HFFc6 (cell line): ENCODE measurements at places on chromosomes 11 and 22. TPM values are rescaled to one million over a fixed set of nuclear protein-coding genes. Genes with fewer than 3 reads are reported as not detected.

- DNase-seq, result no peak
Measured at GRCh38 chr11:75261902-75262361, 21.4 kb downstream of the TPBGL start.

GRCh38 chr11:46564459-46564858 lies 29.4 kb downstream of the AMBRA1 start:
- peak; percentile 32 for DNase-seq

- DNase-seq, result no peak
Measured at GRCh38 chr22:34858066-34858465, 207.9 kb upstream of the ISX start.

GRCh38 chr11:26247340-26247739 lies 84.6 kb upstream of the ANO3 start:
- peak; percentile 69 for DNase-seq

- DNase-seq, result no peak
Measured at GRCh38 chr11:11665407-11665806, 43.6 kb upstream of the GALNT18 start.

DNA sequence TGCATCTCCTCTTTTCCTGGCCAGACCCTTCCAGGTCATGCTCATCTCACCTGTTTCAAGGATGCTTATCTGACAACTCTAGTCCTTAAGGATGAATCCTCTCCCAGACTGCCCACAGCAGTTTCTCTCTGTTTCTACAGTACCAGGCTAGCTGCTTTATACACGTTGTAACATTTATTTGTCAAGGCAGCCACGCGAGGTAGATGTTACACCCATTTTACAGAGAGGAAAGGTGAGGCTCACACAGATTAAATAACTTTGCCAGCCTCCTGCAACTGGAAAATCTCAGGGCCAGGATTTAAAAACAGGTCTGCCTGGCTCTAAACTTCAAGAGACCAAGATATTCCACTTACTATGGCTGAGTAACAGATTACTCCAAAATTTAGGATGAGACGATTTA lies 45.7 kb upstream of the E2F8 start:
- no peak for DNase-seq

The TSPAN18 gene
- total RNA-seq, result 0.09 TPM in 1 of 2 replicates, not detected in the other

The GPHA2 gene
- total RNA-seq, result not detected in 3 replicates
